ENCODE measurements at places on chromosomes 3 and 15. TPM values are rescaled to one million over a fixed set of nuclear protein-coding genes. Genes with fewer than 3 reads are reported as not detected.

- no peak overlapping the region for H3K27ac ChIP-seq
- H3K27me3 ChIP-seq, result no peaks in the 10 kb centered on the region
- no peak overlapping the region for H3K4me3 ChIP-seq
- no peak for DNase-seq
- no peaks in the 10 kb centered on the region for H3K4me1 ChIP-seq
Observed at GRCh38 chr3:118108769-118109168, 925.9 kb downstream of the IGSF11 start.

LRRIQ4 gene
- total RNA-seq, result not detected

APOD gene
- 1.9 TPM for total RNA-seq

PLSCR5 gene
- total RNA-seq, result not detected

GRCh38 chr3:127799476-127800222 is 22.7 kb downstream of the MGLL start:
- DNase-seq, result peak; percentile 2
- H3K27ac ChIP-seq, result no peak overlapping the region
- no peak overlapping the region for H3K4me3 ChIP-seq
- H3K4me1 ChIP-seq, result peaks cover 37% of the 10 kb centered on the region
